NAMALWA (cell line): ENCODE measurements at places on chromosomes 2 and 18.
A peak's percentile ranks its signal among the peaks of the same experiment; 100 is the strongest.

DNA sequence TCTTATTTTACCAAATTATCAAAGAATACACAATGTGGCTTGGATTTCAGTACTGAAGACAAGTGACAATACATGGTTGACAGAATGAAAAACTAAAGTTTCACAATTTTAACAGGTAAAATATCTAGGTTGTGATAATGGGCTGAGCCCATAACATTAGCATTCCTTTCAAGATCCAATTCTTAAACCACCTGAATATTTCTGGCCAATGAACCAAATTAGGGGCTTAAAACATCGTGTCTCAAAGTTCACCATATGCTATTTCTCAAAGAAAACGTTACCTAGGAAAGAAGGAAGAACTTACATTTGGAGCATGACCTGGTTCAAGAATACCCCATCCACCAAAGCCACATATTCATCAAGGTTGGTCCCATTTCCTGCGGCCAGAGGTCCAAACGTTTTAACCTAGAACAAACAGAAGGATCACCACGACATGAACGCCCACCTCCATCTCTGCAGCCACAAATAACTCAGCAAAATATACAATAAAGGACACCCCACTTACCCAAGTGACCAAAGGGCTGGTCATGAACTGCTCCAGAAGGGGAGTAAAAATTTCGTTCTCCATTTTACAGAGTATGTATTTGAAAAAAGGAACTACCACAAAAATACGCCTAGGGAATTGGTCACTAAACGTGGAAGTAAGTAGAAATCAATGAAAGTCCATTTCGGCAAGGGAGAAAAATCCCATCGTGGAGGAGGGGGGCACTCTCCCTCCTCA is 984 bp downstream of the CCDC88A start:
- DNase-seq = peak; percentile 53

- no peak for DNase-seq
Observed at GRCh38 chr2:149312039-149312438, 18.3 kb upstream of the LYPD6 start.

GRCh38 chr2:144377914-144378313 is 142.0 kb downstream of the ZEB2 start:
- no peak for DNase-seq

GRCh38 chr18:49666045-49666775 is 104.4 kb downstream of the LIPG start:
- DNase-seq = no peak

GRCh38 chr2:189614585-189614984 is 34.0 kb upstream of the SLC40A1 start:
- DNase-seq = no peak

DNA sequence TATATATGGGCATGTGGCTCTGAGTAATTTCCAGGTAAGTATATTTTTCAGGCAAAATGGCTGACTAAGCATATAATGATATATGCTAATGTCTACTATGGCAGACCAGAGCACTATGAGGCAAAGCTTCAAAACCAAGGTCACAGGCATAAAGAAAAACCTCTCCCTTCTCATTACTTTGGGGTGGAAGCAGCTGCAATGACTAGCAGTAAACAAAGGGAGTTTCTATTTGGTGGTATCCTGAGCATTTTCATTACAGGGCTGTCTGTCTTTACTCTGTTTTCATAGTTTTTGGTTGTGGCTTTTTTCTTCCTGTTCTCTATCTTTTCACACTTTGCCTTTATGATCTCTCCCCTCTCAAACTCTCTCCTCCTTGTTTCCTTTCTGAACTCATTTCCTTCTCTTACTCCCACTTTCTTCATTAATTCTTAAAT is 15.6 kb downstream of the PDE6D start:
- DNase-seq = peak; percentile 13

GRCh38 chr18:3914109-3914508 is 464.1 kb downstream of the TGIF1 start:
- no peak for DNase-seq

DNA sequence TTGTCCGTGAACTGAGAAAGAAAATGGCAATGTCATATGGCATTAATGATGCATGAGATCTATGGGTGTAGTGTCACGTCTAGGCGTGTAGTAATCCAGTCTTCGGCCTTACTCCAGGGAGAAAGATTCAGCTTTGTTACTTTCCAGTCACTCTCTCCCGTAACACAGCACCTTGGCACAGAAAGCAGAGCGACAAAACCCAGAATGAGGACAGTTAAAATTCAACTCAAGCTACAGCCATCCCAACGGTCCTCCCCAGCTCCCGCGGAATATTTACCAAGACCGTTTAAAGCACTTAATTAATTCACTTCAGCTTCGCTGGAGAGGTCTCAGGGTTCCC is 797 bp upstream of the CRIM1 start:
- DNase-seq = no peak

DNA sequence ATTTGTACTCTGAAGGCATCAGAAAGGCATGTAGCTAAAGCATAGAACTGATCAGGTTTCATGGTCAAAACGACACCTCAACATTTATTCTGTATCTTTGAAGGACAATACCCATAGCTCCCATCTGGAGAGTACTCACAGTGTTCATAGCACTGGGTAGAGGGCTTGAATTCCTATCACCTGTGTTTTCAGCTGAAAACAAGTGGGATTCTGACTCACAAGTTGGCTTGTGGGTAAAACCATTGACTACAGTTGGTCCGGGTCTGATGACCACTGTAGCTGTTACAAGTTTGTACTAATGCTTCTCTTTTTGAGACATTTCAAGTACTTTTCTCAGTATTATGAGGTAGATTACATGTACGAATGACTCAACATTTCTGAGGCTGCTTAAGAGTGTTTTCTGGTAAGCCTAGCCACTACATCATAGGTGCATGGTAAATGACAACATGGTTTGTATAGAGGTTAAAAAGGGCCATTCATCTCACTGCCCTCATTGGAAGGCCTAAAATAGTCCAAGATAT is 68.6 kb upstream of the PELI1 start:
- no peak for DNase-seq

DNA sequence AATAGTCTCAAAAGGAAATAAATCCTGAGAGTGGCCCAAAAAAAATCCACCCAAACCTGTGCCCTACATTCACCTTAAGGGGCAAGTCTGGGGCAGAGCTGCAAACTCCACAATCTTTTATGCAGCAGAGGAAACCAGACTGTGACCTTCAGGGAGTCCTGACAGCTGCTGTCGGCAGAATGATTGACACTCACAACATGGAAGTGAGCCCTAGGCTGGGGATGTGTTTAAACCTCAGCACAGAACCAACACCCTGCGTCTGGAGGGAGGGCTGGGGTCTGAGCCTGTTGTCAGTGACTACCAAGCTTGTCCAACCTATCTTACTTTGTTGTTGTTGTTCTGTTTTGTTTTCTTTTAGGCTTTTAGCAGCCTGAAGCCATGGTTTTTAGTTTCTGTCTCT is 39.6 kb downstream of the CRACDL start:
- no peak for DNase-seq

GRCh38 chr2:85188852-85189251 is 55.7 kb downstream of the TCF7L1 start:
- DNase-seq = no peak

- DNase-seq = no peak
Observed at GRCh38 chr2:146730882-146731281, 1113.9 kb upstream of the ACVR2A start.

DNA sequence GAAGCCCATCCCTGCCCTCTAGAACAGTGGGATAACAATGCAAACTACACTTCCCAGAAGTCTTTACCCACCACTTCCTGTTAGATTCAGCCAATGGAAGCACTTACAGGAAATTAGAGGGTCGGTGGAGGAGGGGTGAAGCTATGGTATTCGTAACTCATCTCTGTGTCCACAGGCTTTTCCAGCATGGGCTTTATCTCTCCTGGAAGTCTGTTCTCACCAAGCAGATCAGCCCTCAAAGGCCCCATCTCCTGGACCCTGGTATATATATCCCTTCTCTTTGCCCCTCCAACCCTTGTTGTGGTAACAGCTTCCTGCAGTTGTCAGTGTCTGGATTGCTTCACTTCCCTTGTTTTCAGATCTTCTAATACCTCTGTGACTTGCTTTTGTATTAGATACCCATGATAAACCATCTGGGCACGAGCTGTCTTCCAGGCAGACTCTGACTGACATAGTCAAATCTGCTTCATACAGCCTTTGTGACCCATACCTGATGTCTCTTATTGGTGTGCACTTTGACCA is 475.0 kb upstream of the POU3F3 start:
- peak; percentile 67 for DNase-seq

DNA sequence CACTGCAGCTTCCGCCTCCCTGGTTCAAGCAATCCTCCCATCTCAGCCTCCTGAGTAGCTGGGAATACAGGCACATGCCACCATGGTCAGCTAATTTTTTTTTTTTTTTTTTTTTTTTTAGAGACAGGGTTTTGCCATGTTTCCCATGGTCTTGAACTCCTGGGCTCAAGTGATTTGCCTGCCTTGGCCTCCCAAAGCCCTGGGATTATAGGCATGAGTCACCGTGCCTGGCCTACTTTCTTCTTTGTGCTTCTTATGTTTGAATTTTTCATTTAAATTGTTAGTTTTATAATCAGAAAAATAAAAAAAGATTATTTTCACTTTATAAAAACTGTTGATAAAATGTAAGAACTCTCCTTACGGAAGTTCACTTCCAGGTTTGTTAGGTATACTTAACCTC is 101.5 kb upstream of the LPIN2 start:
- DNase-seq = no peak

GRCh38 chr2:160836755-160837154 is 323.5 kb upstream of the TANK start:
- DNase-seq = no peak

DNA sequence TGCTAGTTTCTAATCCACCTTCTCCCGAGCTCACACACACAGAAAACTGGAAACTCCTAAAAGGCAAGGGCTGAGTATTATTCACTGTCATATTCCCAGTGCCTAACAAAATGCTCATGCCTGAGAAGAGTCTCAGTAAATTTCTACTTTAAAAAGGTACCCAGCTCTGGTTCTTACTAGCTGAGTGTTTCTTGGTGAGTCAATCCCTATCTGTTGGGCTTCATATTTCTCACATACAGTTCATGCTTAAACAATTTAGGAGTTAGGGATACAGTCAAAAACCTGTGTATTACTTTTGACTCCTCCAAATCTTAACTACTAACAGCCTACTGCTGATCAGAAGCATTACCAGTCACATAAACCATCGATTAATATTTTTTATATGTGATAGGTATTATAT is 204.9 kb downstream of the EN1 start:
- no peak for DNase-seq

- peak; percentile 73 for DNase-seq
Observed at GRCh38 chr18:79856119-79857007, 58.6 kb downstream of the KCNG2 start.

GRCh38 chr2:104897515-104898184 is 43.7 kb downstream of the POU3F3 start:
- no peak for DNase-seq

- no peak for DNase-seq
Observed at GRCh38 chr2:224178056-224178455, 139.0 kb upstream of the SERPINE2 start.
